Stimulated activated CD4-positive, alpha-beta T cell treated with anti-CD3 and anti-CD28 coated beads, Interleukin-2, amount 100 ng/mL, for 48 hours (primary cell): ENCODE measurements at places on chromosomes 4 and X.

GRCh38 chrX:56284269-56284668 is 52.1 kb downstream of the KLF8 start:
- no peak for DNase-seq

GRCh38 chr4:184477201-184477999 is 3.0 kb upstream of the IRF2 start:
- no peak for DNase-seq

- no peak for DNase-seq
Observed at GRCh38 chr4:40585201-40585799, 44.4 kb downstream of the RBM47 start.

GRCh38 chr4:6915041-6916005 is 5.7 kb downstream of the TBC1D14 start:
- no peak for DNase-seq

DNA sequence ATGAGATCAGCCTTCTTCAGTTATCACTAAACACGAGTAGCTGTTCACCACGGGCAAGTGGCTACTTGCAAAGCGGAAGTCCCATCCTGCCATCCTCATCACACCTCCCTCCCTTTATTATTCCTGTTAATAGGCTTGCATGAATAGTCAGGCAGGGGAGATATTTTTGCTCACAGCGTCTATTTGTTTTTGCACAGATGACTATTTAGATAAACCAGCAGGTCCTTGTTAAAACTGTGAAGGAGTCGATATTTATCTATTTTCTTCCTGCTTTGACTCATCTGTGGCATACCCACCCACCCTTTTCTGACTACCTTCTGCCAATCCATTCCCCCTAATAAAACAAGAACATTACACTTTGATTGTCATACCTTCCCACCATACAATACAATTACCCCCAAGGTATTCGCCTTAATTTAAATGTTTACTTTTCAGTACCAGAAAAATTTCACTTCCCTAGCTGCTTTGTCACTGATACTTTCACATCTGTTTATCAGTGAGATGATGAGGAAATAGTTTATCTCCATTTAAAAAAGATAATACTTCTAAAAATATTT is 96.6 kb upstream of the BANK1 start:
- no peak for DNase-seq

DNA sequence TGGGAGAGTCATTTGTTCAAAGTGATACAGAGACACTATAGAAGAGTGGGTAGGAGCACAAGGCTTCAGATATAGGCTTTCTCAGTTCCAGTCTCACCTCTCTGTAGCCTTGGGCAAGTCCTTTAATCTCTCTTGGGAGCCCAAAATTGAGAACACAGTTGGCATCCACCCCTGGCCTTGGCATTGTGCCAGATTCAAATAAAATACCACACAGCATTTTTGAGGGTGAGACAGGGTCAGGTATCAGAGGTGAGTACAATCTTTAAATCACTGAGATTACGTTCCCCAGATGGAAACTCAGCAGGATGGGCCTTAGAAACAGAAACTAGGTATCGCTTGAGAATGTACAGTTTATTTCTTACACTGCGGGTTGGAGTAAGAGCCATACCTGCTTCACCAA is 25.2 kb upstream of the SMIM10L2A start:
- DNase-seq, result no peak

GRCh38 chr4:112451831-112452230 is 64.1 kb downstream of the NEUROG2 start:
- DNase-seq, result no peak
